Ovary (tissue), 10 donors: ENCODE measurements at places on chromosomes 1 and 21.
A peak's percentile ranks its signal among the peaks of the same experiment; 100 is the strongest.

DNA sequence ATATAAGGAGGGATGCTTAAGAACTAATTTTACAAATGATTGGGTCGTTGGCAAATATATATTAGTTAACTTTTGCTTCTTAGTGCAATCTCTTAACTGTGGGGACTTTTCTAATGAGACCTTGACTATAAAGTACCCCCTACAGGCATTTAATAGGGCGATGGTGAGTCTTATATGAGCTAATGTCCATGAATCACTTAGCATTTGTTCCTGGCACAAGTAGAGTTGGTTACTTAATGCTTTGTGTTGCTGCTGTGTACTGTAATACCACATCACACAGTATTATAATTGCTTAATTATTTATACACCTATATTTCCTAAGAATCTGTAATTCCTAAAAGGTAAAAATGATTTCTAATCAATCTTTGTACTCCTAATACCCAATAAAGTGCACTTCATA is 25.3 kb upstream of the TMCO1 start:
- DNase-seq: no peak
- H3K36me3 ChIP-seq: no peaks in the 10 kb centered on the region
- no peak overlapping the region for H3K4me3 ChIP-seq
- no peaks in the 10 kb centered on the region for H3K4me1 ChIP-seq
- H3K27me3 ChIP-seq: no peaks in the 10 kb centered on the region

GRCh38 chr1:24693827-24694379 is 50.8 kb downstream of the SRRM1 start:
- no peaks in the 10 kb centered on the region for H3K36me3 ChIP-seq
- DNase-seq: no peak
- peaks cover 2% of the 10 kb centered on the region for H3K4me1 ChIP-seq
- no peak overlapping the region for H3K4me3 ChIP-seq
- no peaks in the 10 kb centered on the region for H3K27me3 ChIP-seq

GRCh38 chr1:154441241-154441888 is 36.2 kb downstream of the IL6R start:
- no peaks in the 10 kb centered on the region for H3K27me3 ChIP-seq
- no peak for DNase-seq
- H3K36me3 ChIP-seq: no peaks in the 10 kb centered on the region
- no peak overlapping the region for H3K4me3 ChIP-seq
- no peak overlapping the region for H3K27ac ChIP-seq

- H3K4me3 ChIP-seq: no peak overlapping the region
- no peaks in the 10 kb centered on the region for H3K36me3 ChIP-seq
- no peaks in the 10 kb centered on the region for H3K27me3 ChIP-seq
These were observed 4.7 kb downstream of the DNALI1 start for GRCh38 chr1:37561133-37562132.

GRCh38 chr21:44199448-44199847 is 41.3 kb downstream of the ICOSLG start:
- H3K27me3 ChIP-seq: no peaks in the 10 kb centered on the region
- no peak for DNase-seq
- no peaks in the 10 kb centered on the region for H3K36me3 ChIP-seq
- H3K4me3 ChIP-seq: no peak overlapping the region
- no peaks in the 10 kb centered on the region for H3K4me1 ChIP-seq

DNA sequence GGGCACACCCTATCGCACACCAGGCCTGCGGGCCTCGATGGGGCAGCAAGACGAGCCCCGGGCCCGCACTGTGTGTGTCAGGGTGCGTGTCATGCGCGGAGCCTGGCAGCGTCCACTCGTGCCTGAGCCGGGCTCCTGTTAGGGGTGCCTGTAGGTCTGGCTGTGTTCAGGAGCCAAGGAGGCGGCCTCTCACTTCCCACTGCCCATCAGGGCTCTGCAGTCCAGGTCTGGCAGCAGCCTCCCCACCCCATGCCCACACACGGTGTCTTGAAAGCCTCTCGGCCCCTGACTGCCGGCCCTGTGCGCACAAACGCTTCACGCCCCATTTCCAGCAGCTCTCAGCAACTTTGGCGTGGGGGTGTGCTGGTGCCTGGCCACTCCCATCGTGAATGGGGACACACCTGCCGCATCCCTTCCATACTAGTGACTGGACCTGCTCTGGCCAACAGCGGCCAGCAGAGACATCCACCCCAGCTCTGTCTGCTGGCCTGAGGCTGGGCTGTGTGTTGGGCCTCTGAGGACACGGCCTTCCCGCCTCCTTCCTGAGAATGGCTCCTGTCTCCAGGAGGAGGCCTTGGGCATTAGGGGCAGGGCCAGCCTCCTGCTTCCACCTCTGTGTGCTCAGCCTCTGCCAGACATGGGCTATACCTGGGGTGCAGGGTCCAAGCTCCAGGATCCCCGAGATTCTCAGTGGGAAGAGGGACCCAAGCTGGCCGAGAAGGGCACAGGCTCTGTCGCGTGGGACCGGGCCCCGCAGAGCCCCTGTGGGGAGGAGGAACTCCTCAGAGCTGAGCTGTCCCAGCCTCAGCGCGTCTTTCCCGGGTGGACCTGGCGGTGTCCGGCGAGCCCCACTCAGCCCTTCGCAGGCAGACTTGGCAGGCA is 41.8 kb upstream of the ACTRT2 start:
- no peaks in the 10 kb centered on the region for H3K27me3 ChIP-seq
- no peaks in the 10 kb centered on the region for H3K36me3 ChIP-seq
- no peak overlapping the region for H3K27ac ChIP-seq
- H3K4me3 ChIP-seq: no peak overlapping the region
- DNase-seq: peak; percentile 10

- H3K36me3 ChIP-seq: no peaks in the 10 kb centered on the region
- DNase-seq: no peak
- peak overlapping the region; percentile 97 for H3K27ac ChIP-seq
- H3K4me1 ChIP-seq: peaks cover 12% of the 10 kb centered on the region
- H3K27me3 ChIP-seq: no peaks in the 10 kb centered on the region
These were observed 3.9 kb downstream of the SPEN start for GRCh38 chr1:15851210-15852035.

GRCh38 chr21:44329086-44329889 is 9.9 kb downstream of the CFAP410 start:
- no peaks in the 10 kb centered on the region for H3K36me3 ChIP-seq
- no peak overlapping the region for H3K27ac ChIP-seq
- no peak overlapping the region for H3K4me3 ChIP-seq
- no peak for DNase-seq

DNA sequence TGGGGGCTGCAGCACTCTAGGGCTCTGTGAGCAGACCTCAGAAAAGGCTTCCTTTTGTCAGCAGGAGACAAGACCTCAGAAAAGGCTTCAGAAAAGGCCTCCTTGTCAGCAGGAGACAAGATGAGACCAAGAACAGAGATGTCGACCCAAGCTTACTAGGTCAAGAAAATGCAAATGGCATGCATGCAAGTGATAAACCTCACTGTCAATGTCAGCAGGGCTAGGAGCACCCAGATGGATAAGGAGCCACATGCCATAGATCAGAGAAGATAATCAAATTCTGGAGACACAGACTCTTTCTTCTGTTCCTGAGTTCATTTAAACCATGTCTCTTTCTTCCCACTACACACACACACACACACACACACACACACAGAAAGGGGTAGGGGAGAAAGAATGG is 285.9 kb downstream of the CHRM3 start:
- H3K27me3 ChIP-seq: no peaks in the 10 kb centered on the region
- H3K4me1 ChIP-seq: no peaks in the 10 kb centered on the region
- H3K4me3 ChIP-seq: no peak overlapping the region

- no peak for DNase-seq
- no peak overlapping the region for H3K4me3 ChIP-seq
- peaks cover 6% of the 10 kb centered on the region for H3K4me1 ChIP-seq
- no peaks in the 10 kb centered on the region for H3K27me3 ChIP-seq
These were observed 28.0 kb downstream of the MACO1 start for GRCh38 chr1:25458541-25459298.

- no peaks in the 10 kb centered on the region for H3K36me3 ChIP-seq
- no peaks in the 10 kb centered on the region for H3K4me1 ChIP-seq
- DNase-seq: no peak
- H3K4me3 ChIP-seq: no peak overlapping the region
These were observed 1.3 kb upstream of the PDE4B start for GRCh38 chr1:65791396-65791795.

GRCh38 chr1:185444676-185445075 is 127.6 kb upstream of the IVNS1ABP start:
- H3K36me3 ChIP-seq: no peaks in the 10 kb centered on the region
- no peak overlapping the region for H3K27ac ChIP-seq
- H3K4me1 ChIP-seq: no peaks in the 10 kb centered on the region
- H3K27me3 ChIP-seq: no peaks in the 10 kb centered on the region
- no peak for DNase-seq

- H3K36me3 ChIP-seq: no peaks in the 10 kb centered on the region
- H3K4me3 ChIP-seq: no peak overlapping the region
- no peak for DNase-seq
- no peaks in the 10 kb centered on the region for H3K27me3 ChIP-seq
These were observed 16.6 kb downstream of the TFF3 start for GRCh38 chr21:42298657-42299056.

DNA sequence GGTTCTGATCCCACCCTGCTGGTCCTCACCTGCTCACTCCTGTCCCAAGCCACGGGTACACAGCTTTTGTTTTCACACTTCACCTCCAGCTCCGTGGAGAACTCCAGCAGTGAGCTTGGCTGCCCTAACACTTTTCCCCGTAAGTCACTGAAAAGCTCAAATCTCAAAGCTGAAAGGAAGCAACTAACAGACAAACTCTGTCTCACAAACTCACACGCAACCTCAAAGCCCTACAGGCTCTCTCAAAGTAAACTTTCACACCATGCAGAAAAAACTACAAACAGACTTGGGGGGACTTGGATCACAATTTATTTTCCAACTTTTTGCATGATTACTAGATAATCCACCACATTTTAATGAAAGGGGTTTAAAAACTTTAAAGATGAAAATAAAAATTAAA is 88.3 kb downstream of the AK5 start:
- H3K27ac ChIP-seq: no peak overlapping the region
- DNase-seq: no peak
- H3K4me1 ChIP-seq: no peaks in the 10 kb centered on the region
- no peak overlapping the region for H3K4me3 ChIP-seq
- no peaks in the 10 kb centered on the region for H3K27me3 ChIP-seq

DNA sequence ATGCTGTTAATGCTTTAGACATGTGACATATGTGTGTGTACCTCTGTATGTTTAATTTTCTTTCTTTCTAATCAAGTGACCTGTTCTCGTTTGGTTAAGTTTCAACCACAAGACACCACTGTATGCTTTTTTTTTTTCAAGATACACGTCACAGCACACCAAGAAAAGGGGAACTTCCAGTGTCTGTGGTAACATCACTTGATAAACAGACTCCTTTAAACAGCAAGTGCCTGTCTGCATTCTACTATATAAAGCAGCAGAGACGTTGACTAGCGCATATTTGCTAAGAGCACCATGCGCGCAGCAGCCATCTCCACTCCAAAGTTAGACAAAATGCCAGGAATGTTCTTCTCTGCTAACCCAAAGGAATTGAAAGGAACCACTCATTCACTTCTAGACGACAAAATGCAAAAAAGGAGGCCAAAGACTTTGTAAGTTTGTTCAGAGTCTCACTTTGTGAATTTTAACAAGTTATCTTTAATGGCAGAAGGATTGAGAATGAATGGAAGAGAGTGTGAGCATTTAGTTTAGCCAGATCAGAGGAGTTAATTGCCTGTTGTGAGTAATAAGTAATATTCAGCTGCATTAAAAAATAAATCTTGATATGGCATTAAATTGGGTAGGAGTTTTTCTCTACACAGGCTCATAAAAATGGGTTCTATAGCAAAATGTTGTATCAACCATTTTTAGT is at the start of gene RGS1:
Gene RGS1, plus strand, starts transcription at position 275 of the 691 bp plus-strand sequence. Its CDS starts 20 bp downstream, at position 295.
- H3K36me3 ChIP-seq: no peaks in the 10 kb centered on the region
- no peak for DNase-seq
- no peak within 1 kb of the TSS for H3K27ac ChIP-seq
- no peak within 1 kb of the TSS for H3K4me3 ChIP-seq
- H3K4me1 ChIP-seq: no peaks in the 10 kb centered on the region

DNA sequence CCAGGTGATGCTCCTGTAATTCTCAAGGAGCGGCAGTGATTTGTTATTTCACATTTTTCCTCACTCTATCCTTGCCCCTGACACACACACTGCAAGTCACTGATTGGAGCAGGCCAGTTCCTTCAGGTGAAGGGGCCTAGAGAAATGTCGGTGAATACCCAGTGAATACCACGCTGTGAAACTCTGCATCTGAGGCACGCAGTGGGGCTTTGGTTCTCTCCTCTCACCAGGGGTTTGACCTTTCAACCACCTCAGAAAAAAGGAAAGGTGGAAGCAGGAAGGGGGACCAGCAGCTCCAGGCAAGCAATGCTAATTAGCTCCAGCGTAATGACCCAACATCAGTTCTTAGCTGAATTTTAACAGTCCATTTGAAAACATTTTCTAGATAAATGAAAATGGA is 532 bp upstream of the FAM177B start:
- no peaks in the 10 kb centered on the region for H3K27me3 ChIP-seq
- no peak overlapping the region for H3K4me3 ChIP-seq
- DNase-seq: no peak
- no peak overlapping the region for H3K27ac ChIP-seq
- H3K36me3 ChIP-seq: no peaks in the 10 kb centered on the region
- no peaks in the 10 kb centered on the region for H3K4me1 ChIP-seq

GRCh38 chr1:188096521-188096920 is 1267.8 kb downstream of the PLA2G4A start:
- H3K27ac ChIP-seq: no peak overlapping the region
- DNase-seq: no peak
- no peak overlapping the region for H3K4me3 ChIP-seq
- no peaks in the 10 kb centered on the region for H3K36me3 ChIP-seq
- H3K27me3 ChIP-seq: no peaks in the 10 kb centered on the region

GRCh38 chr1:238764779-238765178 is 621.6 kb upstream of the CHRM3 start:
- H3K4me1 ChIP-seq: no peaks in the 10 kb centered on the region
- H3K36me3 ChIP-seq: no peaks in the 10 kb centered on the region
- H3K27ac ChIP-seq: no peak overlapping the region
- H3K27me3 ChIP-seq: no peaks in the 10 kb centered on the region
- no peak overlapping the region for H3K4me3 ChIP-seq

DNA sequence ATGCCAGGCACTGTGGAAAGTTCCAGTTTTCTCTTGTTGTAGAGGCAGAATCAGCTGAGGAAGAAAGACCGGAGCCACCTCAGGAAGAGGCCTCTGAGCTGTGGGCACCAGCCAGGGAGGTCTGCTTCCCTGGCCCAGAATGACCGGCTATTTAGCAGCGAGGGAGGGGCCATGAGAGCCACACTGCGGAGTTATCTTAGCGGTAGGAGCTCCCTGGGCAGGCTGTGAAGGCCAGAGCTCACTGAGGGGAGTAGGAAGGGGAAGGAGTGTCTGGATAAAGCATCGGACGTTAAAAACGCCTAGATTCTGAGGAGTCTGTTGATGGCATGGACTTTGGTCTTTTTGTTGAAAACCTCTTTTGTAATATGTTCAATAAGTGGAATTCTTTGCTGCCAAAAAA is 36.5 kb downstream of the TSEN15 start:
- H3K4me1 ChIP-seq: no peaks in the 10 kb centered on the region
- no peak for DNase-seq
- no peaks in the 10 kb centered on the region for H3K36me3 ChIP-seq
- no peak overlapping the region for H3K4me3 ChIP-seq
- no peaks in the 10 kb centered on the region for H3K27me3 ChIP-seq

DNA sequence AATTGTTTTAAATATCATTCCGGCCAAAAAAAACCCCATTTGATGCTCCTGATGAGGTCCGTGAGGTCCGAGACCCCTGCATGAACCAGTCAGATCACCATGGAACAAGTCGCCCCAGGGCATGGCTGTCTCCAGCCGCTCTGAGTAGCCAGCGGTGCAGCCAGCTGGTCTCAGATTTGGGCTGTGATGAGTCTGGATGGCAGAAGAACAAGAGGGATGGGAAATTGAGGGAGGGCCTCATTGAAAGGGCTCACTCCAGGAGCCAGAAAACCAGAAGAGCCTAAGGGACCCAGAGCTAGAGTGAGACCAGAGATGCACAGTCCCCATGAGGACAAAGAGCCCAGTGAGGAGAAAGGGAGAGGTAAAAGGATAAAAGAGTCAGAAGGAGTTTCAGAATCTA is 174.0 kb downstream of the TOMM20 start:
- DNase-seq: no peak
- no peaks in the 10 kb centered on the region for H3K27me3 ChIP-seq
- no peaks in the 10 kb centered on the region for H3K36me3 ChIP-seq
- no peak overlapping the region for H3K4me3 ChIP-seq
- peaks cover 2% of the 10 kb centered on the region for H3K4me1 ChIP-seq
